ENCODE measurements at places on chromosomes 4 and X.

DNA sequence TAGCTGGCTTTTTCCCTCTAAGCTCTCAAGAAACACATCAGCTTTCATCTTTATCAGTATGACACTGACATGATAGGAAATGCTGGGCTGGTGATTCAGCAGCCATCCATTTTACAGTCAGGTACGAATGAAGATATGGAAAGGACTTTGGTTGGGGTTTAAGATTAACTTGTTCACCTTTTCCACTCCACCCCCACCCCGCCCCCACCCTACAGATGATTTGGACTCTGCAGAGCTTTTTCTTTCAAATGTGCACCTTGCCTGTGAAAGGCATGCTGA, 132.6 kb downstream of the AKAP4 start:
- DNase-seq = no peak

GRCh38 chr4:83266689-83267088, 17.9 kb downstream of the COQ2 start:
- DNase-seq = no peak

- no peak for DNase-seq
Observed at GRCh38 chrX:40316502-40316901, 218.7 kb upstream of the BCOR start.

GRCh38 chr4:184504385-184504784, 30.0 kb upstream of the IRF2 start:
- DNase-seq = no peak

DNA sequence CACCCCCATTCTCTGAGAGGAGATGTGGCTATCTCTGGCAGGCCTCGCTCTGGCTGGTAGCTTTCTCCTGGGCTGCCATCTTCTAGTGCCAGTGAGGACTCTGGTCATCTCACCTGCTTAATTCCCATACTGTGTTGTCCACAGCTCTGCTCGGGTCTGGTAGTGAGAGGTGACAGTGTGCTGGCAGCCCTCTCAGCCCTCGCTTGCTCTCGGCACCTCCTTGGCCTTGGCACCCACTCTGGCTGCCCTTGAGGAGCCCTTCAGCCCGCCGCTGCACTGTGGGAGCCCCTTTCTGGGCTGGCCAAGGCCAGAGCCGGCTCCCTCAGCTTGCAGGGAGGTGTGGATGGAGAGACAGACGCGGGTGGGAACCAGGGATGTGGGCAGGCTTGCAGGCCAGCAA, 52.7 kb downstream of the CPLX1 start:
- no peak for DNase-seq

DNA sequence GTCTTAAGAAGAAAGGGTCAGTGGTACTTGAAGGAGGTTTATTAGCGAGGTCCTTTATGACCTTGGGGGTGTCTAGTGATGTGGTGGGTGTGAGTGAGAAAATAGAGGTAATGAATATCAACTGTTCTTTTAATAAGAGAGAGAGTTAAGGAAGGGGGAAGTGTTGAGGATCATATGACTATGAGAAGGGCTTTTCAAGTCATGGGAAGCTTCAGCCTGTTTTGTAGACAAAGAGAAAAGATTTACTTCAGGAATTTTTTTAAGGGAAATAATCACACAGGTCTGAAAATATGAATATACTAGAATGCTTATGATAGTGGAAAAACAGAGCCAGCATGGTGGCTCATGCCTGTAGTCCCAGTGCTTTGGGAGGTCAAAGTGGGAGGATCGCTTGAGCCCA, 41.3 kb upstream of the MTMR1 start:
- no peak for DNase-seq

GRCh38 chr4:36325499-36325898, 44.1 kb downstream of the DTHD1 start:
- DNase-seq = no peak

DNA sequence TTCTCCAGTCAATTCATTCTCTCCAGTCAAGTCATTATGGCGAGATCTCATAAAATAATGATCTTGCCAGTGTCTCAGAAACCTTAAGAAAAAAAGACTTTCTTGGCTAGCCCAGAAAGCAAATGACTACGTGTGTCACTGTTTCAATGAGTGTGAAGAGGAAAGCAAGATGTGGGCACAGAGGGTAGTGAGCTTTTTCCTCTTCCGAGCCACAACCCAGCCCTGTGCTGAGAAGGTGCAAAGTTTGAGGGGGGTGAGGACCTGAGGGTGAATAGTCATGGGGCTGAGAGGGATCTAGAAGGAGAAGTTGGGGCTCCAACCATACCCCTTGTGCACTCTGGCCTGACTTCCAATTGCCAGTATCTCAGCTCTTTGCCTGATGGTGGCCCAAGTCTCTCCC, 85.6 kb upstream of the EGFL6 start:
- no peak for DNase-seq

DNA sequence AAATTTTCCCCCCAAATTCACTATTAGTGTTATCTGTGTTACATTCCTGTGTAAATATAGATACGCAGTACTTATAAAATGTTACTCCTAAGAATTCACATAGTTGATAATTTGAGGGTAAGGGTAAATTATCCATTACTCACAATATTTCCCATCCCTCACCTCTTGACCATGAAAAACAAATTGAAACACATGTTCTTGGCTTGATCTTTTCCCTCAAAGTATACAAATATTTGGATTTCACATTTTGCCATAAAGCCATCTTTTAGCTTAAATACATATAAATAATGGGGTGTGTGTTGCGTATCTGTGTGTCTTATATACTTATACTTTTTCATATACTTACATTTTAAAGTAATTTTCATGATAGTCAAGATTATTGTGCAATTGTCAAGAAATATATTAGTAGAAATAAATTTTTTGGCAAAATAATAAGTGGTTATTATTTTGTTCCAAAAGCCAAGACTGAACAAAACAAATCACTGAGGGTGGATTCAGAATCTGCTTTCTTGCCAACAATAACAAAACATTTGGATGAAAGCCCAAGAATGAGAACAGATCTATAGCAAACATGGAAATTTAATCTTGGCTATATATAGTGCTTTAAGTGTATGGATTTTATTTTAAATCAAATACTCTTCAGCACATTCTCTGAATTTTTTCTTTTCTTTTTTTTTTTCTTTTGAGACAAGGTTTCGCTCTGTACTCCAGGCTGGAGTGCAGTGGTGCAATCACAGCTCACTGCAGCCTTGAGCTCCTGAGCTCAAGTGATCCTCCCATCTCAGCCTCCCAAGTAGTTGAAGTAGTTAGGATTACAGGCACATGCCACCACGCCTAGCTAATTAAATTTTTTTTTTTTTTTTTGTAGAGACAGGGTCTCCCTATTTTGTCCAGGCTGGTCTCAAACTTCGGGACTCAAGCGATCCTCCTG, 48.5 kb upstream of the PRSS48 start:
- no peak for DNase-seq

DNA sequence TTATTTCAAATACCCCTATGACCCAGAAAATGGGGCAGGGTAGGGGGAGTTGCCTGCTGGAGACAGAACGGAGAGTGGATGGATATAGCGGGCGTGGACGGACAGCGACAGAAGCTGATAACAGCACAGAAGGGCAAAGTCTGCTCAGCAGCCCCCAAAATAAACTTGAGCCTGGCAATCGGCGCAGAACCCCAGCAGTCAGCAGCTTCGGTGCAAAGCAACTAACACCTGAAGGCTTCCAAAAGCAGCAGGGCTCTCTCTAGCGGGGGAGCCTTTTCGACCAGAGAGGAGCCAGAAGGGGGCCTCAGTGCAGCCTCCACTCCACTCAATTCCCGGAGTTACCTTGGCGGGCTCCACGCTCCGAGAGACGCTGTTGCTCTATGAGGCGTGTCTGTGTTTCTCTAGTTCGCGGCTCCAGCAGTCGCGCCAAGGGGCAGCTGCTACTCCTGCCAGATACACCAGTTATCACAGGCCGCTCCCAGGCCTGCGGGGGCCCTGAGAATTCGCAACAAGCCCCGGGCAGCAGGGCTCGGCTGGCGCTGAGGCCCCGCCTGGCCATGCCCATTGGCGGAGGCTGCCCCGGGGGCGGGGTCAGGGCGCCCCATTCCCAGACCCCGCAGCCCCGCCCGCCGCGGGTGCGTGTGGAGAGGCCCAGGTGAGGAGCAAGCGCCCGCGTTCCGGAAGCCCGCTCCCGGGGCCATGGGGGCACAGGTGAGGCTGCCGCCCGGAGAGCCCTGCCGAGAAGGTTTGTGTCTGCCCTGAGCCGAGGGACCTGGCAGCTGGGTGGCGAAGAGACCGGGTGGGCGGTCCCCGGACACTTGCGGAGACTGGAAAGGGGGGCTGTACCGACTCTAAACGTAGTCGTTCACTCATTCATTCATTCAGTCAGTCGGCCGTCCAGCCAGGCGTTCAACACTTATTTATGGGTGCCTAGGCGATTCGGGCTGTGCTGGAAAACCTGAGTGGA, at the start of the genes CNGA1 and NIPAL1:
Gene CNGA1, minus strand, starts transcription at position 541 of the 967 bp plus-strand sequence. CDS start 63,992 bp downstream, outside the sequence.
Gene NIPAL1, plus strand, starts transcription at position 632 of the 967 bp plus-strand sequence. Its CDS starts 68 bp downstream, at position 700.
- no peak for DNase-seq

GRCh38 chr4:44447563-44448504, 775 bp downstream of the KCTD8 start:
- DNase-seq = no peak

DNA sequence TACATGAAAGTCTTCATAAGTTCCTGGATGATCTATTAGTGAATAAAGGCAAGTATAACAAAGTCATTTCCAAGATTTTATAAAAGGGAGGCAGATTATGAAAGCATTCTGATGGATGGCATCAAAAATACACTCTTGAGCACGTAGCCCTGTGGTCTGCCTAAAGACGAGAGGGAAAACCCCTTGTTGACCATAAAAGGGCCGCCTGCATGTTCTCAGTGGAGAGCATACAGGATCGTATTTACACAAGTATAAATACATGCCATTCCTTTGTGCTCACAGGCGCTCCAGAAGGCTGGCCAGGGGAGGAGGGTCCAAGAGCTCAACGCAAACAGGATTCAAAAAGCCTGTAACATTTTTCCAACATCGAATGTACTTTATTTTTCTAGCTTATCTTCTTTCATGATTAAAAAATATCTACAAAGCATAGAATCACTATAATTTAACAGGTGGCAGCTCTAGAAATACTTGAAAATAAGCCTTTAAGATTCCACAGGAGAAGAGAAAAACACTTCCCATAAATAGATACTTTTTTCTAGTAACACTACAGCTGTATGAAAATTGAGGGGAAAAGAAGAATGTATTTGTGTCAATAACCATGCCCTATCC, 29.6 kb downstream of the PDGFC start:
- DNase-seq = peak; percentile 92

- no peak for DNase-seq
Observed at GRCh38 chr4:142565771-142566170, 280.3 kb downstream of the INPP4B start.

- DNase-seq = no peak
Observed at GRCh38 chr4:148444296-148445070, 2.3 kb upstream of the NR3C2 start.

GRCh38 chrX:133670383-133670782, 255.1 kb upstream of the GPC4 start:
- DNase-seq = peak; percentile 2

DNA sequence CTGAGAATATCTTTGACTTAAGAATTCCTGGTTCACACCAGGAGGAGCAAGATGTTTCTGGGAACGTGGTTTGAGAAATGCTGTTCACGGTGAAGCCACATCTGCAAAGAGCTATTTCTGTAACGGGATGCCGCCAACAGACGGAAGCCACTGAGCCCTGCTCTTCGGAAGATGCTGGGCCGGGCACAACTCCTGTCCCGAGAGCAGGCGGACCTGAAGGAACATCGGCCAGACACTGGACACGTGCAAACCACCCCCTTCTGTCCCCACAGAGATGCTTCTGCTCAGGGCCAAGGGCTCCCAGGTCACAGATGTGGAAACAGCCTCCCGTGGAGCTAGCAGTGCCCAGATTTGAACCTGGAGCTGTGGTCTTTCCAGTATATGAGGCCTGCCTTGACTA, 24.3 kb downstream of the HMX1 start:
- no peak for DNase-seq

DNA sequence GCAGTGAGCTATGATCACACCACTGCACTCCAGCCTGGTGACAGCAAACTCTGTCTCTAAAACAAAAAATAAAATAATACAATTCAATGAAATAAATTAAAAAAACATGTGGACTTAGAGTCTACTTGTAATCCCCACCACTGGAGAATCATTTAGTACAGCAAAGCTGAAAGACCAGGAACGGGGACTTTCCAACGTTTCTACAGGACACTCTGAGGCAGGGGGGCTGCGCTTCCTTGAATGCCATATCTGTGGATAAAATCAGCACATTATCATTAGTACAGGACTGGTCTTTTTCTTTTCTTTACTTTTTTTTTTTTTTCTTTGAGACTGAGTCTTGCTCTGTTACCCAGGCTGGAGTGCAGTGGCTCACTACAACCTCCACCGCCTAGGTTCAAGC, 124.8 kb downstream of the MXRA5 start:
- no peak for DNase-seq

DNA sequence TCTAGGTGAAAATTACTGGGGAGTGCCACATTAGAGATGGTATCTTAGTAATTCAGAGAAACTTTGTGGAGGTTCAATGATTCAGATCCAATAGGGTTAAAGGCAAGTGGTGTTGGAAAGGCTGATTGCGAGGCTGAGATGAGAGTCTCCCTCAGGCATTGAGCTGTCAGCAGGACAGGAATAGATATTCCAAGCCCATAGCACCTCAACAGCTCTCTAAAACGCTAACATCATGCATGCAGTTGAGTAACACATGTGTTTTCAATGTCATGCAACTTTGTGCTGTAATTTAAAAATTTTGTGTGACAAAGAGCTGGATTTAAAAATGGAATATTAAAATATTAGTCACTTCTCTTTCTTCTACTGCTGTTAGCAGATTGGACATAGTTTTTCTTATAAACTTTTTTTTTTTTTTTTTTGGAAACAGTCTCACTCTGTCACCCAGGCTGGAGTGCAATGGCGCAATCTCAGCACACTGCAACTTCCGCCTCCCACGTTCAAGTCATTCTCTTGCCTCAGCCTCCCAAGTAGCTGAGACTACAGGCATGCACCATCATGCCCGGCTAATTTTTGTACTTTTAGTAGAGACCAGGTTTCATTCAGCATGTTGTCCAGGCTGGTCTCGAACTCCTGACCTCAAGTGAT, 173.5 kb upstream of the C1QTNF7 start:
- DNase-seq = no peak

DNA sequence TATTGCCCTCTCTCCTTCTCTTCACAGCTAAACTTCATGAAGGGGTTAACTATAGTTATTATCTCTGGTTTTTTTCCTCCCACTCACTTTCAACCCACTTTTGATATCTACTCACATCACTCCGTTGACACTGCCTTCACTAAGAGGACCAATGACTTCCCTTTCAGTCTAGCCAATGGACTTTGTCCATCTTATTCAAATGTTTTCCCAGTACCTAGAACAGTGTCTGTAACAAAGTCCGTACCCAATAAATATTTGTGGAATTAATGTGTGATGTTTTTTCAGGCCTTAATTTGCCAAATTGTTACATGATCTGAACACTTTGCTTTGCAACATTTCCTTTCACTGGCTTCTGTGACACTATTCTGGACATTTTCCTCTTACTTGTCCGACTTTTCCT, 106.0 kb upstream of the AR start:
- no peak for DNase-seq

- no peak for DNase-seq
Observed at GRCh38 chr4:83231620-83232076, 53.0 kb downstream of the COQ2 start.

DNA sequence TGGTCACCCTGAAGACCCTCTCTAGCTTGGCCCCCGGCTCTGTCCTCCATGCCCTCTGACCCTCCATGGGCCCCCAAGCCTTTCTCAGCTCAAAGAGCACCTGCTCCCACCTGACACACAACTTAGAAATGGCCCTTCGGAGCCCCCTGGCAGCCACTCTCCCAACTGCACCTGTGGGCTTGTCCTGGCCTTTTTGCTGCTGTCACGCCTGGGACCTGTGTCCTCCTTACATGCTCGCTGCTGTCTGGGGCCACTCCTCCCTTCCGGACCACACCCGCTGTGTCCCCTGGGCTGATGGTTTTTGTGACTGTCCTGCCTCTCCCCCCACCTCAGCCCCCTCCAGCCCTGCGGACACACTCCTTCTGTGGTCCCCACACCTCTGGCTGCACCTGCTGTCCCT, 106.2 kb upstream of the AFAP1 start:
- no peak for DNase-seq
